Esophagus mucosa (tissue), 1 donor: ENCODE measurements at places on chromosomes 12 and 14. TPM values are rescaled to one million over a fixed set of nuclear protein-coding genes. Genes with fewer than 3 reads are reported as not detected.

DNA sequence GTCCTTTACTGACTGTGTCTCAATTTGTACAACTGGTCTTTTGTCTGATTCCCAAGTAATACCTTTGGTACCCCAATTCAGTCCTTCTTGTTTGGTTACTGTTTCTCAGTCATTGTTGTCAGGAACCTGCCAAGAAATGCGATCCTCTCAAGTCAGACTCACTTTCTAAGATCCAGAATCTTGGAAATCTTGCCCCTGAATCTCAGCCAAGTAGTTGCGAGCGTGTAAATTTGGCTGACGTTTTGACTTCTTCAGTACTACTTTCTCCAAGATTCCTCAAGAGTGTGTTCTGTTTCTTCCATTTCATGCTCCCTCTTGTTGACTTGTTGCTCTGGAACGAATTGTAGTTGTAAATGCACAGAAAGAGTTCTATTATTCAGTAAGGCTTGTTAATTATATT lies 114.0 kb downstream of the MSRB3 start:
- no peak for ATAC-seq

- ATAC-seq: peak; percentile 96
Observed at GRCh38 chr12:120086801-120087621, 29.5 kb downstream of the RAB35 start.

DNA sequence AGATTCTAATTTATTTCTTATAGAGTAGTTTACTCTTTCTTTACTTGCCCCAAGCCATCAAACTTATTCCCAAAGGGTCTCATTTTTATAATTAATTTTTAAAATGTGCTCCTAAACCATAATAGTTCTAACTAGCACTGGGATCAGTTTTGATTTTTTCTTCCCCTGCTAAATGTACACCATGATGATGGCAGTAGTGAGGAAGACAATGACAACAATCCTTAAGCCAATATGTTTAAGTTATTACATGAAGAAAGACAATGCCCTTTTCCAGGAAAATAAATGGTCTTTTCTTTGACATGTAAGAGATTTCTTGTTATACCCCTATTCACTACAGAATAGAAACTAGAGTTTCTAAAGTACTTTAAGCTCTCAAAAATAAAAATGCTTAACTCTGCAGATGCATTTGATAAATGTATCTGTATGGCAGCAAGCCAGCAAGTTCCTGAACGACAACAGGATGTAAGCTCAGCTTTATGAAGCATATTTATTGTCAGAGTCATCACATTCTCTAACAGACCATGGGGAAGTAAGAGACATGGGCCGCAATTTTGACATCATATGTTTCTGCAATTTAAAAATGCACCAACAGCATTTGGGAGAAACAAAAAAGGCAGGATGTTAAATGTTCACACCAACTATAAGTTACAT lies 36.0 kb upstream of the SNX6 start:
- no peak for ATAC-seq

GRCh38 chr14:97276573-97276972 lies 479.4 kb downstream of the VRK1 start:
- ATAC-seq: no peak

DNA sequence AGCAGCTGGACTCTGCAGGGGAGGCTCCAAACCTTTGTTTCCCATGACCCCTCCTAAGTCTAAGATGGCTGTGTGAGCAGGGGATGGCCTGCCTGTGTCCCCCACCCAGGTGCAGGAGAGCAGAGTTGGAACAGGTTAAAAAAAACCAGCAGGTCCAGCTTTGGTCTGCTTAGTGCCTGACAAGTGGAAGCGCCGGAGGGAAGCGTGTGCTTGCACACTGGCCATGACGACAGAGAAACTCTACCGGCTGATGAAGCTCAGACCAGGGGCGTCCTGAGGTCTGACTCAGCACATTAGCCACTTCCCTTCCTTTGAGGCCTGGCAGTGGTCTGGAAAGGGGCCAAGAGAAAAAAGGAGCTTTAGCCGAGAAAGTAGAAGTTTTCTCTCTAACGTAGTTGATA lies 280.1 kb downstream of the VRK1 start:
- no peak for ATAC-seq

DNA sequence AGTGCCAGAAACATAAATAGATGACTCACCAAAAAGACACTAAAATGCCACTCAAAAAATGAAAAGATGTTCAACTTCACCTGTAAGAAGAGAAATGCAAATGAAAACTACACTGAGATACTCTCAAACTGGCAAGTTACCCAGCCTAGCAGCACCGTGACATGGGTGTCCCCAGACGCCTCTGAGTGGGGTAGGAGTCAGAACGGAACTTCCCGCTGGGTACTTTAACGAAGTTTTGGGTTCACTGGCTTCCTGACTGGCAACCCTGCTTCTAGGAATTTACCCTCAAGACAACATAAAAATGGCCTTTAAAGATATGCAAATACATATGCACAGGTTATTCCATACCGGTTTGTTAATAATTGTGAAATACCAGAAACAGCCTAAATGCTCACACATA lies 52.6 kb downstream of the RIMBP2 start:
- ATAC-seq: no peak

GRCh38 chr12:30694412-30695198 lies 1.1 kb downstream of the IPO8 start:
- ATAC-seq: peak; percentile 35

- ATAC-seq: no peak
Observed at GRCh38 chr14:60106339-60106738, 14.6 kb downstream of the PCNX4 start.

- ATAC-seq: no peak
Observed at GRCh38 chr12:86216591-86216990, 39.6 kb downstream of the MGAT4C start.

- no peak for ATAC-seq
Observed at GRCh38 chr12:52319097-52319496, 2.1 kb downstream of the KRT83 start.

The LRP1-AS gene
- total RNA-seq: not detected

The NDUFA9 gene
- total RNA-seq: 83.4 TPM

The CCDC38 gene
- total RNA-seq: not detected

The KRT86 gene
- not detected for total RNA-seq
